ENCODE measurements at places on chromosomes 11 and 22. TPM values are rescaled to one million over a fixed set of nuclear protein-coding genes. Genes with fewer than 3 reads are reported as not detected.
A peak's percentile ranks its signal among the peaks of the same experiment; 100 is the strongest.

DNA sequence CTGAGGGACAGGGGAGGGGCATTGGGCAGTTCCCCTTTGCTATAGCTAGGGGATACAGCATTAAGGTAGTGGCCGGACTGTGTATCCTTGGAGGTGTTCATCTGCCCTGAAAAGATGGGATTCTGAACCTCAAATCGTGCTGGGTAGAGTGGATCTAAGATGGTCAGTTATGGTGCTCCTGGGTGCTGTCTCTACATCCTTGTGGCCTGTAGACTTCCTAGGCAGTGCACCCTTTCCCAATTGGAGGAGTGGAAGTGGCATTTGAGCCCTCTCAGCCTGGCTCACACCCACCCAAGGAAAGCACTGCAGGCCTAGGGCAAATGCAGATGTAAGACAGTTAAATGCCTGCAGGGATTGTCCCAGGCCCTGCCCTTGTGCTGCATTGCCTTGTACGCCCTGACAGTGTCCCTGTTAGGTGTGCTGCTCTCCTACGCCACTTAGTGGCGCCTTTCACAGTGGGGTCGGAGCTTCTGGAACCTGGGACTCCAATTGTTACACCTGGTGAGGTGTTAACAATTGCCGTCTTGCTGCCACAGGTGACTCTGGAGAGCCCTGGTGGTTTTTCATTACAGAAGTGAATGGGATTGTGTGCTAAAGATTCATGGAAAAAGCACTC is 35.0 kb downstream of the PPFIBP2 start:
- no peak for DNase-seq

DNA sequence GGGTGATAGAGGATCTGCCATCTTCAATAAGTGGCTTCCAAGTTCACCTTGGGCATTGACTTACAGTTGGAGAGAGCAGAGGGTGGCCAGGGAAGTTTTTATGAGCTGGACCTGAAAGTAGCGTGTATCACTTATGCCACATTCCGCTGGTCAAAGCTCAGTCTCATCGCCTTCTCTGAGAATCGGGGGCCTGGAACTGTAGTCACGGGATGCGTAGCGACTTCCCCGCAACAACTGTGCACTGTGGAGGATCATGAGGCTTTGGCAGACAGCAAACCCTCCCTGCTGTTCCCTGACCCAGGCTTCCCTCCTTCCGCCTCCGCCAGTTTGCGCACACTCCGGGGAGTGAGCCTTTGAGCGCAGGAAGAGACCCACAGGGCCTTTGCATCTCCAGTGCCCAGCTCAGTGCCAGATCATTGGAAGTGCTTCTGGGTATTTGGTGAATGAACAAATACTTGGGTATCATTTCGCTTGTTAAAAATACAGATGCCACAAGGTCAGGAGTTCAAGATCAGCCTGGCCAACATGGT is 95.5 kb downstream of the CEP164 start:
- DNase-seq, result no peak

DNA sequence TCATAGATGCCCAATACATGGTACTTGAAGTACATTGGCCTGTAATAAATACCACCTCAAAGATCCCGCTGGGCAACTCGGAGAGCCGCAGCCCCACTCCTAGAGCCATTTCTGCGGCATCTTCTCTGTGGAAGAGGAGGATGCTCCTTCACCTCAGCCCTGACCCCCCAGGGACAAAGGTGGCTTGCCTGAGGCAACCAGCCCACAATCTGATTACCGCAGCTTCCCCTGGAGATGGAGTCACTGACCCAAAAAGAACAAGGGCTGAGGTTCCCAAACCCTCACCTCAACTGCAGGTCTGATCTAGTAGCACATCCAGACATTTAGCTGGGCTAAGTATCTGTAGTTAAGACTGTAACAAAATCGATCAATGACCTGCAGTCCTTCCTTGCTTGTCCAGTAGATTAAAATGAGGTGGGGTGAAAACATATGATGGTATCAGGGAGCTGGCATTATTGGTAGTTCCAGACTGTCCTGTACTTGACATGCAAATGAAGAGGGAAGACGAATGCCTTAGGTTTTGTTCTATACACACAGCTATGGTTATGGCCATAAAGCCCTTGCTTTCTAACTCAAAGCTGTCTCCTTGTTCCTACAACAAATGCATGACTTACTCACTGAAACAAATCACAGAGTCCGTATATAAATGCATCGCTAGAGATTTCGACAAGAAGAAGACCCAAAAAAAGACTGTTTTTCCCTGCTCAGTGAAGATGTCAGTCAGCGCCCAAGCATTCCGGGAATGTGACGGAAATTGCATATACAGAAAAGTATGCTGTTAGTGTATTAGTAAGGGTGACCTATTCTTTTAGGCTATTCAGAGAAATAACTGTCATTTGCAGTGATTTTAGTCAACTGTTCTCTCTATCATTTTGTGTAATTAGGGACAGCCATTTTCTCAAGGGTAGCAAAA is 33.7 kb downstream of the C11orf71 start:
- peak; percentile 49 for DNase-seq

DNA sequence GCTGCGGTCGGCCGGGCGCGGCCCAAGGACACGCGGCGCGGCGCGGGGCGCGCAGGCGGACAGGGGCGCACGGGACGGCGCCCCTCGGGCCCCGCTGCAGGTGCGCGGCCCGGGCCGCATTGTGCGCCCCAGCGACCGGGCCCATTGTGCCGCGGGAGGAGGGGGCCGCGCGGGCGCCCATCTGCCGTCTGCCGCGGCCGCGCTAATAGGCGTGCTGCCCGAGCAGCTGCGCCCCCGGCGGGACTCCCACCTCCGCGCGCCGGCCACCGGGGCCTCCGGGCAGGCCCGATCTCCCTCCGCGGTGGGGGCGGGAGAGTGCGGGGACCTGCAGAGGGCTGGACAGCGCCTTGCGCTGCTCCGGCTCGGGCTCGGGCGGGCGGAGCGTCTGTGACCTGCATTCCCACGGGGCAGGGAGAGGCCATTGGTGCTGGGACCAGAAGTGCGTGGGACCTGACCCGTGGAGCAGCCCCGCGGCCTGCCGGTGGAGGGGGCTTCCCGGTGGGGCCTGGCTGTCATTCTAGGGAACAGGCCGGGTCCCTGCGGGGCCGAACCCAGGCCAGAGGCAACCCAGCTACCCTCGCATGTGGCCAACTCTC is 933 bp downstream of the BRSK2 start:
- peak; percentile 9 for DNase-seq

DNA sequence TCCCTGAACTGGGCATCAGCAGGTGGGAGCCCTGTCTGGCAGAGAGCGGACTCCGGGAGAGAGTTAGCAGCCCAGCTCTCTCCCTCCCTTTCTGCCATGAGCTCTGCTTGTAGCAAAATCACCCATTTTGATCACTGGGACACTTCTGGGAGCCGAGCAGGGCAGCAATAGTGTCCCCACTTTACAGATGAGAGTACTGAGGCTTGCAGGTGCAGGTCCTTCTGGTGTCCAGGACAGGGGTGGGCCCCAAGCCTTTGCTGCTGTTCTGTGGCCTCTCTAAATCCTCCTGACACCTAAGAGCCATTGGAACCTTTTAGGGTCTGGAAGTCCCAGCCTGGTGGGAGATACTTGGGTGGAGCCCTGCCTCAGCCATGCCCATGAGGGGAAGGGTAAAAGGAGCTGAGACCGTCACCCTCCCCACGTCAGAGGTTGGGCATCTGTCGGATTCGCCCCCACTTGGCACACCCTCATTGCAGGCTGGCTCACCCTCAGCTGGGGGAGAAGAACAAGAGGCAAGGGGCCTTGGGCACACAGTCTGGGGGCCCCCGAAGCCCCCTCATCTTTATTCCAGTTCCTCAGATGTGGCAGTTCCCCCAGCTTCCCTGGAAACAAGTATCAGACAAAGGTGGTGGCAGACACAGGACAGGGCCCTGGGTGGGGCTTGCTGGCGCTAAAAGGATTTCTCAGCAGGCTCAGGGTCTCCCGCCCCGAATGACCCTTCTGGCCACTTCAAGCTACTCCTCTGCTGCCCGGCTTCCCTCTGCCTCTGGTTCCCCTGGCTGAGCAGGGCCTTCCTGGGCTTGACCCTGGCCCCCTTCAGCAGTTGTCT is 4.5 kb downstream of the RIN1 start:
- DNase-seq, result no peak

The CCDC73 gene
- total RNA-seq, result not detected

Measured in fibroblast of villous mesenchyme (primary cell).